ENCODE measurements at places on chromosomes 3 and 15.

DNA sequence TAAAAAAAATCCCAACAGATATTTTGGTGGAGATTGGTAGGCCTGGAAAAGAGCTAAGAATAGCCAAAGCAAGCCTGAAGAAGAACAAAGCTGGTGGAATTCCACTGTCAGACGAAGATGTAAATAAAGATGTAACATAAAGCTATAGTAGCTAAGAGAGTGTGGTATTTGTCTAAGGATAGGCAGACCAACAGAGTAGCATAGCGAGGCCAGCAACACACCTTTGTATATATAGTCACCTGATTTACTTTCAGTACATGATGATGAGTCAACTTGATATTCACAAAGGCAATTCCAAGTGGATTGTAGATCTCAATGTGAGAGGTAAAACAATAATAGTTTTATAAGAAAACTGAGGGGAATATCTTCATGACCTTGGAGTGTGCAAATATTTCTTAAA, 53.6 kb upstream of the SYN2 start:
- no peak for DNase-seq

DNA sequence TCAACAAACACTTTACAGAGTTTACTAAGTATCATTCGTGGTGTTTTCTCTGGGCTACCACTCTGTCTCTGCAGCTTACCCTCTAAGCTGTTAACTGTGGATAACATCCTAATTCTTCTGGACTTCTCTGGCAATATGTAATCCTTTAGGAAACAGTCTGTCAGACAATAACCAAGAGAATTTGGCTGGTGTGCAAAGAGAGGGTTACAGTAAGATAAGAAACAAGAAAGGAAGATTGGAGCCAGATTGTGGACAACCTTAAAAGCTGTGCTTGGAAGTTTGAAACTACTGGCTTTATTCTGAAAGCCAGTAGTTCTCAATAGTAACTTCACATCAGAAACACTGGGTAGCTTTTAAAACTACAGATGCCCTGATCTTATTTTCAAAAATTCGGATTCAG, 778 bp downstream of the ARL6 start:
- DNase-seq, result no peak

DNA sequence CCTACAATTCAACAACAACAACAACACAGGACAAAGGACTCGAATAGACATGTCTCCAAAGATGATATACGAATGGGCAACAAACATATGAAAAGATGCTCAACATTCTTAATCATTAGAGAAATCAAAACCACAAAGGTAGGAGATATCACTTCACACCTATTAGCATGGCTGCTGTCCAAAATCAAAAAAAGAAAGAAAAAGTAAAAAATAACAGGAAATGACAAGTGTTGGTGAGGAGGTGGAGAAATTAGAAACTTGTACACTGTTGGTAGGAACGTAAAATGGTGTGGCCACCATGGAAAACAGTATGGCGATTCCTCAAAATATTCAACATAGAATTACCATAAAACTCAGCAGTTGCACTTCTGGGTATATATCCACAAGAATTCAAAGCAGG, 312.3 kb upstream of the STT3B start:
- DNase-seq, result no peak

DNA sequence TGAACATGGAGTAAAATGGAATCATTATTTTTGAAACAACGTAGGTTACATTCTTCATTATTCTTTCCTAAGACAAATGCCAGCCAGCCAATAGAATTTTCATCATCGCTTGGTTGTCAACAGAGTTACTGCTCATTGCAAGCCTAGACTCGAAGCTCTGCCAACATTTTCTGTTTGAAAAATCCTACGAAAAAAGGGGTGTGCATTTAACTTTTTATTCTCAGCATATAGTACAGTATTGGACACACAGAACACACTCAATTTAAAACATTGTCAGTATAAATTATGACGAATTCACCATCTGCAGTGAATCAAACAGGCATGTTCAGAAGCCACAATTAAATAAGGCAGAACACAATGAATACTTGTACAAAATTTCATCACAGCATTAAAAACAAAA, 232.1 kb downstream of the NR1D2 start:
- no peak for DNase-seq

DNA sequence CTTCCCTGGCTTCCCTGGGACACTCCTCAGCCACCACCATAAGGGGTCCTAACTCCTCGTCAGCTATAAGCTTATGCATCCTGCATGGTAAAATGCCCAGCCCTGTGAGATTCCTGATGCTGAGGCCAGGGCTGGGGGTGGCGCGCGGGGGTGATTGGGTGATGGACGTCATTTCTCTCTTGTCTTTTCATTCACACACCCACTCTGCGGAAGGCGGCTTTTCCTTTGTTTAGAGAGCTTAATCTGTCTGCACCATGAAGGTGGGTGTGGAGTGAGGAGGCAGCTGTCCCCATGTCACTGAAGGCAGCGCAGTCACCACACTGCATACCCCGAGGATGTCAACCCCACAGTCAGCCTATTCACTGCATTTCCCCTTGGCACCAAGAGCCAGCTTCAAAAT, 110.0 kb upstream of the NSMCE3 start:
- DNase-seq, result no peak

DNA sequence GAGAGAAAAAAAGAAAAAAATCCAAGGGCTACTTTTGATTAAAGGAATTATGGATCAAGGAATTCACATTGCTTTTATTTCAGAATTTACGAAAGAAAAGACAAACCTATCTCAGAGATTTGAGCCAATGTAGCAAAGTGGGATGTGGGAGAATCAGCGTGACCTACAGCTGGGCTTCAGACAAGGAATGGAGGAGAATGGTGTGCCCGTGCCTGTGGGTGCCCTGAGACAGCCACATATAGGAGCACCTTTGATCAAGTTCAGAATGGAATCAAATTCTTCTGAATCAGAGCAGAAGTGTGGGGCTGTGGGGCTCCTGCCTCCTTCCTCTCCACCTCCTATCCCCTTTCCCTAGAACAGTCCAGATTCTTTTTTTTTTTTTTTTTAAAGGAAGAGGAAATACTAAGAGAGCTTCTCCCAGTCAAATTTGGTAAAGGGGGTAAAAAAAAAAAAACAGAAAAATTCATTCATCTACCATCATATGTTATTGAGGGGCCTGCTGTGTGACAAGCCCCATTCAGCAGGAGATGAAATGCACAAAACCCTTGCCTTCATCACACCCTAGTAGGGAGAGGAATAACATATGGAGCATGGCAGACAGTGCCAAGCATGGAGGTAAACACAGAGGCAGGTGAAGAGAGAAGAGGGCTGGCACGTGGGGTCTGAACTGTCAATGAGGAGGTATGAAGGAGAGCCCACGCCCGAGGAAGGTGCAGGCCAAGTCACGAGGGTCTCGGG, 25.0 kb upstream of the MUSTN1 start:
- no peak for DNase-seq

- DNase-seq, result peak; percentile 38
Measured at GRCh38 chr3:10627884-10628572, 122.6 kb upstream of the ATP2B2 start.

DNA sequence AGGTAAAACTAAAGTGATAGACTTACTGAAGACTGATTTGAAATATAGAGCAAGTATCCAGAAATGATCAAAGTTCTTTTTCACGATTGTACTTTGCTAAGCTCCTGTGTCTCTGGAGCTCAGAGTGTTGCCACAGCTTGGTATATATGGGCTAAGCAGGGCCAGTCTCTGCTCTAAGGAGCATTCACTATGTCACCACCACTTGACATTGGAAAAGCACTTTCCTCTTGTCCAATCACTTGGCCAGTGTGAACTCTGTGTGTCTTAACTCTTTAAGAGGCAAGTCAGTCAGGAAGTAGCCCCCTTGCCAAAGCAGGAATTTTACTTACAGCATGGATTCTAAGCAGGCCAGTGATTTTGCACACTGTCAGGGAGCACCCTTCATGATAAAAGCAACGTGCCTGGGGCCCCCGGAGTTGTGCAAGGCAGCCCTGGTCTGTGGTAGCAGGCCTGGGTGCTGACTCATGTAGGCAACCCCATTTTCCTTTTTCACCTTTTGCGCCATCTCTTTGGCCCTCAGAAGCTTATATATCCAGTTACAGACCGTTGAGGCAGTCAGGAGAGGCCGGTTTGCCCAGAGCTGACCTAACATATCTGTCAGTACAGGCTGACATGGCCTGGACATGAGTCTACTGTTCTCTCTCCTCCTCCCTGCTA, 73.0 kb downstream of the HCN4 start:
- no peak for DNase-seq

DNA sequence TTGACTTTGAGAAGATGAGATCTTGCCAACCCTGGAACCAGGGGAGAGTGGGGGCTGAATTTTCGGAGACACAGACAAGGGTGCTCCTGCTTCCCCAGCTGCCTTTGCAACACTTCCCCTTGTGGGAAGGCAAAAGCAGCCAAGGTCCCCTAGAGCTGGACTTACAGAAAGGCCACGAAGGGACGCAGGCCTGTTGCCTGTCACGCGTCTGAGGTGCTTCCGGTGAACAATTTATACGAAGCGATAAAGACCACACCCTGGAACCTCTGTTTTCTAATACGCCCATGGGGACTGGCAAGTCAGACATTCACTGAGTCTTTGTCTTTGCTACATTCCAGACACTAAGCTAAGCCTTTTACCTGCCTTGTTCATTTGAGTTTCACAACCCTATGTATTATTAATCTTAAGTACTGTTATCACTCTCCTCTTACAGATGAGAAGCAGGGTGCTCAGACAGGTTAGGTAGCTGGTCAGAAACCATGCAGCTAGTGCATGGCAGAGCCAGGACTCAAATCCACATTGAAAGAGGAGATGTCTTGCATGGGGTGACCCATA, 13.2 kb downstream of the MEGF11 start:
- DNase-seq, result no peak

- DNase-seq, result no peak
Measured at GRCh38 chr3:79477242-79477641, 290.6 kb downstream of the ROBO1 start.

DNA sequence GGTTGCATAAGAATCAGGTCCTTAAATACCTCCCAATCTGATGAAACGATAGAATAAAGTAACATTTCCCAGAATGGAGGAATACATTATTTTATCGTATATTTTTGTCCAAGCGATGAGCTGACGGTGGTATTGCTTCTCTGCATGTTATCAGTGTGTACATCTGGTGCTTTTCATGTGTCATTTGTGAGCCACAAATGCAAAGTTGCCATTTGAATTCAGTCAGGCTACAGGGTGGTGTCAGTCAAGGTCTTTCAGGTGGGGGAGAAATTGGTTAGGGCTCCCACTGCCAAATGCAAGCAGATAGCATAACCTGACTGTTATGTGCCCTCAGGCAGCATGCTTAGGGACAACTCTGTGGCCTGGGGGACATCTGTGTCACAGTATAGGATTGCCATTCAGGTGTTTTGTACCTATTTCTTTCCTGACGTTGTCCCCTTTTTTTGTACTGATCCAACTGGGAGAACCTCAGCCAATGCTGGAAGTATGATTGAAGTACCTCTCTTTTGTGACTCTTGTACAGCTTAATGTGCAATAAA, 26.5 kb upstream of the TIMP4 start:
- no peak for DNase-seq

- no peak for DNase-seq
Measured at GRCh38 chr15:29937956-29938355, 115.7 kb upstream of the TJP1 start.

DNA sequence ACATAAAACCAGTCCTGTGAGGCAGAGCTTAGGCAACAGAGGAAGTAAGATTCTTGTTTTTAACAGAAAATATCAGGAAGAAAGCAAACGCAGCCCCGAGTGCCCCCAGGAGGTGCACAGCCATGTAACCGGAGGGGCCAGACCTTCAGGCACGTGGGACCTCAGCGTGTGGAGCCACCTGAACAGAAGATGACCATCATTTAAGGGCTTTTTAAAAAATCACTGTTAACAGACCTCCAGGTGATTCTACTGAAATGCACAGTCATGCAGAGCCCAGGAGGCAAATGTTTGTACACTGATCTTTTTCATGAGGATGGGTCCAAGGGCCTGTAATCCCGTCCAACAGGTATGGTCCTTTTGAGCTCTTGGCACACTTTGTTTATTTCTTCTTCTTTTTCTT, 38.8 kb downstream of the SPG21 start:
- no peak for DNase-seq
